ENCODE measurements at places on chromosomes 4 and X.

- DNase-seq = no peak
Observed at GRCh38 chr4:29588617-29589016, 1131.6 kb upstream of the PCDH7 start.

DNA sequence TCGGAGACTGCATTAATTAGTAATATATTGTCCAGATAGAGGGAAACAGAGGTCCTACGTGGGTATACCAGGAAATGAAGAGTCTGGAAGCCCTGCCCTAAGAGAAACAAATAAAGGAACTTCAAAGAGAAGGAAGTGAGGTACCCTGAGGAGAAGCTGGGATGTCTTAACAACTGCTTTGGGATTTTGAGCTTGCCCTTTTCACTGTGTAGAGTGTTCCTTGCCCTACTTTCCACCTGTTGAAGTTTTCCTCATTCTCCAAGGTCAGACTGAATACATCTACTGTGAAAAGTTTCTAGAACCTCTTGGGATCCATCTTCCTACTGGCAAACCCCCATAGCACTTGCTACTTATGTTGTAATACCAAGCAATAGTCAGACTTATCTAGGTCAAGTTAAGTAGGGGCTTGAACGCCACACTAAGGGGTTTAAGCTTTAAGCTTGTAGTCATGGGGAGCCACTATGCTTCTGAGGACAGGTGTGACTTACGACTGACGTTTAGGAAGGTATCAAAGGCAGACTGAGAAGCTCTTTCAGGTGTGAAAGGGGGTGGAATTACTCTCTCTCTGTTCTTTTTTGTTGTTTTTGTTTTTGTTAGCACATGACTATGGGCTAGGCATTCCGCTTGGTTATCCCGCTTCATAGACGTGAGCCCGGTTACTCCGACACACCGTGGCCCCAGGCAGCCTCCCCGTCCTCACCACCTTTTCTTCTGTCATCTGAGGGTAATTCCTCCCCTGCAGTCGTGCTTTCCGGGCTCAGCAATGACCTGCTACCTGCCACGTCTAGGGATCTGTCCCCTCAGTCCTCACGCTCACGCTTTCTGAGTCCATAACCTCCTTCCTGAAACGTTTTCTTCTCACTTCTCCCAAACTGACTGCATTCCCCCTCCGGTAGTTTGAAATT, 959 bp upstream of the REST start:
- DNase-seq = no peak

DNA sequence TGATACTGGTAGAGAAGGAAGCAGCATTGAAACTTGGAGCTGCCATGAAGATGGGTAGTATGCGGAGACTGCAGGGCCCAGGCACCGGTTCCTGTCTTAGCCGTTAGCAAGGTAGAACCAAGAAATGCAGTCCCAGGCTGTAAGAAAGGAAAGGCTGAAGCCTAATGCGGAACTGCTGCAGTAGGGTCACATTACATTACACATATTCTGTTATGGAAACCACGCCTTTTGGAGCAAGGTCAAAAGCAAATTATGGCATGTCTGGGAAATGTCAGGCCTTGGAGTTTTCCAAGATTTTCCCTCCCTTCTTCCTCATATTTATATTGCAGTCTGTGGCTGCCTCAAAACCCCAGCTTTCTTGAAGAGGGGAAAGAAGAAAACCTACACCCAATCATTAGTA, 204.8 kb upstream of the RASGEF1B start:
- no peak for DNase-seq

DNA sequence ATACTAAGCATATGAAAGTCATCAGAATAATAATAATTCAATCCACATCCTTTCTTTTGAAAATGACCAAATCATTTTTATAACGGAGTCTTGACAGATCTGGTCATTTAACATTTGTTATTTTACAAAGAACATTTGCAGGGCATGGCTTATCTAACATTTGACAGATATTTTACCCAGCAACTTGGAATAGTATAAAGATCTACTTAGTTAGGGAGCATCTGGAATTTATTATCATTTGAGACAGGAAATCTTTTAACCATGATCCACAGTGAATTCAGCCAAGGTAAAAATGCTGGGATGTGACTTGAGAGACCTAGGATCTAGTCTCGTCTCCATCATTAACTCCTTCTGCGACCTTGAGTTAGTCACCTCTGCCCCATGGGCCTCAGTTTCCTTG, 22.4 kb downstream of the STARD8 start:
- DNase-seq = no peak

DNA sequence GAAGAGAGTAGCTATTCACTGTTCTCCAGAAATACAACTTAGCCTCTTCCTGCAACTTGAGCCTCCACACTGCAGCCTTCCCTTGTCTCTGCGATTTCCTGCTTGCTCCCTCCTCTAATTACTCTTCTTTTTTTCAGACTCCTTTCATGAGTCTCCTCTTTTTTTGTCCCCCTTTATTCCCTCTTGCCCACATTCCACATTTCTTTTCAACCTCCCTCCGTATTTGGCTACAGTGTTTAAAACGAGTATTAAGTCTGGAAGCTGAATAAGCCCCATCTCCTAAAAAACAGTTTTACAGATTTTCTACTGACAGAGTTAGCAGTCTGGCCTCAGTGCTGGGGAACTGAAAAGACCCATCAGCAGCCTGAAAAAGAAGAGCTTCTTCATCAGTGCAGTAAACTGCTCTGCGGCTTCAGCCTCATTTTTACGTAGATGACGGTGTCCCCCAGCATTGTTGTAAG, 141.5 kb downstream of the TENM3 start:
- no peak for DNase-seq

GRCh38 chr4:150540536-150540935, 41.4 kb upstream of the MAB21L2 start:
- no peak for DNase-seq

Data from stimulated activated naive CD8-positive, alpha-beta T cell treated with anti-CD3 and anti-CD28 coated beads, Interleukin-15, Interleukin-2, amounts not matched to agents 100 U/mL and 50 U/mL, for 24 hours (primary cell).